Fibroblast of skin of left quadriceps (primary cell): ENCODE measurements at places on chromosomes 13 and 19.

GRCh38 chr19:29928831-29929230 lies 13.2 kb upstream of the URI1 start:
- DNase-seq, result no peak

DNA sequence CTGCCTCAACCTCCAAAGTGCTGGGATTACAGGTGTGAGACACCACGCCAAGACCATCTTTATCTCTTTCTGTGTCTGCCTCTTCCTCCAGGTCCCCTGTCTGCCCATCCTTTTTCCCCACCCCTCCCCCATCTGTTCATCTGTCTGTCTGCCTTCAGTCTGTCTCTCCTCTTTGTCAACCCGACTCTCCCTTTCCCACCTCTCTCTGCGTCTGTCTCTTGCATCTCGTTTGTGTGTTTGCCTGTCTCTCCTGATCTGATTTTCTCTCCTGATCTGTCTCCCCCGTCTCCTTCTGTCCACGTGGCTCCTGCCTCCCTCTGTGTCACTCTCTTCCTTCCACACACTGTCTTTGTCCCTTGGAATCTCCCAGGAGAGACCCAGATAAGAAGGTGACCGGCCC lies 10.0 kb downstream of the VASP start:
- no peak for DNase-seq

GRCh38 chr13:78977311-78977710 lies 318.4 kb upstream of the OBI1 start:
- DNase-seq, result no peak

DNA sequence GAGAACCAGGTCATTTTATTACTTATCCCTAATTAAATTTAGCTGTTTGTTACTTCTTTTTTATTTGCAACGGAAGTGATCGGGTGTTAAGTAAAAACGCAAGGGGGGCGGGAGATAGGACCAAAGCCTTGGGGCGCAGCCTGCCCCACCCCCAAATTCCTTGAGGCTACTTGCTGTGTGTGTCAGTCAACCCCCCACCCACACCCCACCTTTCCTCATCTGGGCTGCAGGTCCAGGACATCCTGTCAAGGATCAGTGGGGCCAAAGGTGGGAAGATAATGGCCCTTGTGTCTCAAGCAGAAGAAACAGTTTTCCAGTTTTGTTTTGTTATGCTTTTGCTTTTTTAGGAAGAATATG lies 1.2 kb upstream of the FOXO1 start:
- no peak for DNase-seq

DNA sequence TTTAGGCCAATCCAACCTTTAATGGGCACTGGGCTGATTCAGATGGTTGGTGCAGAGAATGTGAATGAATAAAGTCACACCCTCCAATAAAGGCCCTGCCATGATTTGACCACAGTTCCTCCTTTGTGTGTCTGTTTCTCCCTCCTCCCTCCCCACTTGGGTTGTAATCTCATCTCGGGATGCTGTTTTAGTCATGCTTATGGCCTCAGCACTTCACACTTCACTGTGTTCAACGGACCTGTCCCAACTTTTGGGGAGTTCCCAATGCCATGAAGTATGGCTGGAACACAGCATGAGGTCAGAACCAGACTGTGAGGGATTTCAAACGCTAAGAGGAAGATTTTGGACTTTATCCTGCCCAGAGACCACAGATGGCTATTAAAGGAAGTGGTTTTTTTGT lies 5.6 kb upstream of the RAB8A start:
- no peak for DNase-seq

DNA sequence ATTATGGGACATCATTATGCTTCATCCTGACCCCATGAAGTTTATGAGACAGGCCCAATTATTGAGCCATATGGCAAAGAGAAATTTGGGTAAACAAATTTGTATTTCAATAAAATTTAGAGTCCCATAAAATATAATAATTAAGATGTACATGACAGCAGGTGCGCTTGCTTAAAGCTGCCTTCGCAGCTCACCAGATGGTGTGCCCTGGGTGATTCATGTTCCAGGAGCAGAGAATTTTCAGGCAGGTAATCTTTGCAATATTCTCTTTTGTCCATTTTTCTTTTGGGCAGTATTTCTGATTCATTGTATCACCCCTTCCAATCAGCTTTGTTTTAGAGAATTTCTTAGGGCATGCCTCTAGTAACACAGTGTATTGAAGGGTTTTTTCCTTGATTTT lies 39.5 kb upstream of the WASF3 start:
- no peak for DNase-seq

DNA sequence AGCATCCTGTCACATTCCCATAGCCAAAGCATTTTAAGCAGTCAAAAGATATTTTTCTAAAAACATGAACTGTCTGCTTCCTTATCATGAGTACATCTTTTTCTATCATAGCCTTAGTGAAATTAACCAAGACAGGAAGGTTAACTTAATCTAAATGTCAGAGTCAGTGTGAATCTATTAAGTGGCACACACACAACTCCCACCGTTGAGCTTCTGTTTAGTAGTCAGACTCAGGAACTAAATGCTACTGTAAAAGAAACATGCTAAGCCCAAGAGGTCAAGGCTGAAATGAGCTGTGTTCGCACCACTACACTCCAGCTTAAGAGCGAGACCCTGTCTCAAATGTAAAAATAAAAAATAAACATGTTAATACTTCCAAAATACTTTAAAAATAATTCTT lies 7.7 kb upstream of the POU4F1 start:
- DNase-seq, result no peak

- DNase-seq, result no peak
These were observed 383.0 kb downstream of the SLITRK1 start for GRCh38 chr13:83499286-83499685.

DNA sequence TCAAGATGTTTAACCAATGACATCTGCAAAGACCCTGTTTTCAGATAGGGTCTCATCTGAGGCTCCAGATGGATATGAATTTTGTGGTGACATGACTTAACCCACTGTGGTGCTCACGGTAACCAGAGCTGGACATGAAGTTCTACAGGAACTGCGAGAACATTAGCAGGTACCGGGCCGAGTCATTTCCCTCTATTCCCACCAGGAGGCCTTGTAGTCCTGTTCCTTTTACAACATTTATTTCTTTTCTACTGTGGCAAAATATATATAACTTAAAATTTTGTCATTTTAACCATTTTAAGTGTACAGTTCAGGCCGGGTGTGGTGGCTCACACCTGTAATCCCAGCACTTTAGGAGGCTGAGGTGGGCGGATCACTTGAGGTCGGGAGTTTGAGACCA lies 7.6 kb upstream of the TSPAN16 start:
- no peak for DNase-seq

DNA sequence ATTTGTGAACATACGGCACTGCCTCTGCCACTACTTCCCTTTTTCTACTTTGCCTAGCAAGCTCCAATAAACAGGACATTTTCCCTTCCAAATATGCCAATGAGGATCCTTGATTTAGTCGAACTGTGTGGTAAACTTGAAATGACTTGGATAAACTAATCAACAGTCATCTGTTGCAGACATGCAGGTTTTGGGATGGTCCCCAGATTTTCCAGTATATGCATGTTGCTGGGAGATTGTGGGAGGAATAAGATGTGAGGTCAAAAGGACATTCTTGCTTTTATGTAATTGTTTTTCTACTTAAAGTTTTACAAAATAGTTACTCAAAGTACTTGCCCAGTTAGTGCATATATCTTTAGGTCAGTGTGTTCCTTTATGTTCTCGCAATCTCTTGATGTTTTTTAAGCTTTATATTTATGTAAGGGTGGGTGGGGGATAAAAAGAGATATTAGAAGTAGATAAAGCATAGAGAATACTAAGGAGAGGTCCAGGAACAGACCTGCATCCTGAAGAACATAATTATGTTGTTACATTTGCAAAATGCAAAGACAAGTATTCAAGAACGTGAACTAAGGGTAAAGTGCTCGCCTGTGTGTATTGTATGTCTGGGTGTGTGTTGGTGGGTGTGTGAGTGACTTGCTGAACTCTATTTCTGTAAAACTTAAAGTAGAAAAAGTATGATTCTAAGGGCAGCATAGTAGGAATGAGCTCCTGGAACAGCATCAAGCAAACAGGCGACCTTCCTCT lies 88.4 kb upstream of the OXGR1 start:
- no peak for DNase-seq

DNA sequence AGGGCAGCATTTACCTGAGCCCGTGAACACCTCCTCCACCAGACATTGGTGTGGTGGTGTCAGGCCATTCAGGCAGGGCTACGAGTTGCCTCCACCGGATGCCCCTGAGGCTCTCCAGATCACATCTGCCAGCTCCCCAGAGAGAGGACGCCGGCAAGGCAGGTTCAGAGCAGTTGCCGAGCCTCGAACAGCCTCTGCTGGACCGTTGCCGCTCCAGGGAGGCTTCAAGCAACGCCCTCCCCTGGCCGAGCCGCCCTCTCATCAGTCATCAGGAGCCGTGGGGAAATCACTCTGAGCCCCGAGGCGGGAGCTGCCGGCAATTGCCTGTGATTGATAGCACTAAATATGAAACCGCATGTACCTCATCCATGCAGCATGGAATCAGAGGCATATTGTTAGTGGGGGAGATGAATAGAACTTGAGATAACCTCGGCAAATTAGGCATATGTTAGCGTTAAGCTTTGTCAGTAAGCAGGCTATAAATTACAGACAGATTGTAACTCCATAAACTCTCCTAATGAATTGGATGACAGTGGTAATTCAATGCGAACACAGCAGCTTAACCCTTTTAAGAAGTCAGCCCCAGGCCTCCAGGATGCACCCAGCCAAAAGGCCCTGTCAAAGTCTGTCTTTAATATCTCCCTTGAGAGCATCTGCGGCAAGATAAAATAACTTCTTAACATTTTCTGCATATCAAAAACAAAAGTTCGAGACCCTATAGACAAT lies 29.8 kb upstream of the SPACA7 start:
- DNase-seq, result no peak

DNA sequence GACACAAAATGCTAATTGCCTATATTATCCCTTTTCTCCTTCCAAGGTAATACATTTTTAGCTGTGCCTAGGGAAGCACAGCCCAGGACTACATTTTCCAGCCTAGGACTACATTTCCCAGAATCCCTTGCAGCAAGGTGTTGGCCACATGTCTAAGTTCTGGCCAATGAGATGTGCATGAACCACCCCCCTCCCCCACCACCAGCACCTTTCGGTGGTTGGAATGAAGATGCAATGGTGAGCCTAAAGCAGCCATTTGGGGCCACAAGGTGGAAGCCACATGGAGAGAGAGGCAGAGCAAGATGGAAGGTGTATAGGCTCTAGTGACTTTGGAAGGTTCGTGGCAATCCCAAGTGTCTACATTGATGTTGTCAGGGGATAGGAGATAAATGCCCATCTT lies 16.2 kb downstream of the UNC13A start:
- no peak for DNase-seq

GRCh38 chr13:95607366-95607765 lies 37.1 kb downstream of the DZIP1 start:
- no peak for DNase-seq

DNA sequence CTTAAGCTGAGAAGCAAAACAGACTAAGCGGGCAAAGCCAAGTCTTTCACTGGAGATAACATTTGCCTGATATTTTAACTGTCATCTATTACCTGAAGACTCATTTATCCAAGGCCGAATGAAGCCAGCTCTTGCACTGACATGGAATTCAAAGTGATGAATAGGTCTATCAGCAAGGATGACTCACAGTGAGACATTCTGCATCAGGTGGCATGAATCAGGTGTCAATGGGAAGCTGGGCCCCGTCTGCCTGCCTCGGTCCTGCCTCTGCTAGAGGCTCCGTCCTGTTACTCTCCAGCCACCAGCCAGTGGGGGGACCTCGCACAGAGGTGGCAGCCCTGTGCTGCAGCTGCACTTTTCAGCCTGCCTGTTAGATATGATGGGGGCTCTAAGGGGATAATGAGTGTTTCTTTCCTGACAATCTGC lies 23.5 kb downstream of the STARD13 start:
- DNase-seq, result no peak

GRCh38 chr19:55046975-55047622 lies 9.0 kb upstream of the GP6 start:
- DNase-seq, result no peak

DNA sequence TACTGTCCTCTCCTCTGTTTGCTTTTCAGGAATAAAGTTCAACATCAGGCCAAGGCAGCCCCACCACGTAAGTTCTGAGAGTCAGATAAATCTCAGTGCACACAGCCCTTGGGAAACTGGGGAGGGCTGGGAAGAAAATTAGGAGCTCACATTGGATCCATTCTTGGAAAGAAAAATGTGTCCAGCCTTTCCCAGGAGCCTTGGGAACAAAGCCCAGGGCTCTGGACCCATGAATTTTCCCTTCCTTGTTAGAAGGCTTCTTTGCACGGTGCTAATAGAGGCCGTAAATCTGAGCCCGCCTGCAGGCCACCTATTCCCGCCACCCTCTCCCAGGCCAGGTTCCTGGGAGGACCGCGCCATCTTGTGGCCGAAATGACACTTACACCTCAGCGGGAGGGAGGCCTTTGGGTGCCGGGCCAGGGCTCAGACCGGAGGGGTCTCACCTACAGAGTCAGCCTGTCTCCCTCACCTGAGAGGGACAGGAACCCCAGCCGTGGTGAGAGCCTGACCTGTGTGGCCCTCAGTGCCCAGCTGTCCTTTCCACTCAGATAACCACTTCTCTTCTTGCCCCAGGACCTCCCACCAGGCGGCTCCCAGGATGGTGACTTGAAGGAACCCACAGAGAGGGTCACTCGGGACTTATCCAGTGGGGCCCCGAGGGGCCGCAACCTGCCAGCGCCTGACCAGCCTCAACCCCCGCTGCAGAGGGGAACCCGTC lies 25.1 kb upstream of the KCTD15 start:
- no peak for DNase-seq

GRCh38 chr13:91242652-91243051 lies 104.8 kb upstream of the MIR17HG start:
- DNase-seq, result no peak
